Naive B cell (primary cell): ENCODE measurements at places on chromosomes 3 and 15. TPM values are rescaled to one million over a fixed set of nuclear protein-coding genes. Genes with fewer than 3 reads are reported as not detected.
A peak's percentile ranks its signal among the peaks of the same experiment; 100 is the strongest.

LRRFIP2 gene
- 7.6 TPM for polyA plus RNA-seq

NUTM1 gene
- not detected for polyA plus RNA-seq

ACAN gene
- not detected for polyA plus RNA-seq

DNA sequence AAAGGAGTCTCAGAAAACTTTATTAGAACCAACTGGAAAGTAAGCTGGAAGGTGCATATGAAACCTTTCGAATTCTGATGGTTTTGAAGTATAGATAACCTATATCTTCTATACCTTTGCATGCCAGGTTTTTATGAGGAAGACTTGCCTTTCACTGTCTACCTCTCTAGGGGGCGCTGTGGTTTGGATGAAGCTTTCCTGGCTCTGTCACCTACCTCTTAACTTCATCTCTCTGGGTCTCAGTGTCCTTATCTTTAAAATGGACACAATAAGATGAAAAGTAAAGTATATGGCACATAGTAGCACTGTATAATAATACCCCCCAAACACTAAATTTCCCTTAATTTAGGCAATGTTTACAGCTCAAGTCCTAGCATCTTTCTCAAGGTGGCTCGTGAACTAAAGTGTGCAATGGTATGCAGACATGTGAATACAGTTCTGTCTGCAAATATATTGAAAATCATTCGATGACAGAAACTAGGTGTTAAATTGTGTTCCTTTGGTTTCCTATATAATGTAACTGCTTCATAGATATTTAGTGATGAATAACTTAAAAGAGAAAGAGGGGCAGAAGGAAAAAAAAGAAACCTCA is 314.3 kb downstream of the CHST2 start:
- peak overlapping the region; percentile 43 for H3K27ac ChIP-seq
- peaks cover 48% of the 10 kb centered on the region for H3K4me1 ChIP-seq
- peaks cover 6% of the 10 kb centered on the region for H3K36me3 ChIP-seq
- DNase-seq = peak; percentile 23
- no peak overlapping the region for H3K4me3 ChIP-seq
- H3K27me3 ChIP-seq = no peaks in the 10 kb centered on the region

GRCh38 chr15:63276342-63277037 is 915 bp upstream of the APH1B start:
- H3K27ac ChIP-seq = peak overlapping the region; percentile 66
- no peak for DNase-seq
- H3K36me3 ChIP-seq = no peaks in the 10 kb centered on the region
- H3K4me1 ChIP-seq = peaks cover 21% of the 10 kb centered on the region

- H3K4me3 ChIP-seq = no peak overlapping the region
- no peaks in the 10 kb centered on the region for H3K27me3 ChIP-seq
- no peaks in the 10 kb centered on the region for H3K4me1 ChIP-seq
These were observed 43.9 kb downstream of the TLE3 start for GRCh38 chr15:70053716-70054229.

DNA sequence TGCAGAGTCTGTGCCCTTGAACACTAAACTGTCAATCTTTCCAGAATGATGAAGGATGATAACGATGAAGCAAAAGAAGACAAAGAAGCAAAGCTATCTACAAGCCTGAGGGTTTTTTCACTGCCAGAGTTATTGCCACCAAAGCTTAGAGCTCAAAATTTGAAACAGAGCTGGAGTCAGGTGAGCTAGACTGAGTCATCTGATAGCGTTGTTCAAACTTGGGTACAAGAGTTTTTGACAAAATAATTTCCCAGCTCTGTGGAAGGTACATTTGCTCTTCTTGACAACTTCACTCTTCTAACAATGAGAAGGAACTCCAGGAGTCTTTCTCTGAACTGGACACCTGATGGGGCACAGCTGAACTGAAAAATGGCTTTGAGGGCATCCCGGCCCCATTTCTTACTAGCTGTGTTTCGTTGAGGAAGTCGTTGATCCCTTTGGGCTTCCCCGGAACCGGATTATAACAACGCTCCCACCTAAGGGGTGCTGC is 715 bp downstream of the MCCC1 start:
- H3K4me3 ChIP-seq = peak overlapping the region; percentile 97
- peak overlapping the region; percentile 96 for H3K27ac ChIP-seq
- no peak for DNase-seq
- H3K36me3 ChIP-seq = peaks cover under 1% of the 10 kb centered on the region
- peaks cover 27% of the 10 kb centered on the region for H3K4me1 ChIP-seq

DNA sequence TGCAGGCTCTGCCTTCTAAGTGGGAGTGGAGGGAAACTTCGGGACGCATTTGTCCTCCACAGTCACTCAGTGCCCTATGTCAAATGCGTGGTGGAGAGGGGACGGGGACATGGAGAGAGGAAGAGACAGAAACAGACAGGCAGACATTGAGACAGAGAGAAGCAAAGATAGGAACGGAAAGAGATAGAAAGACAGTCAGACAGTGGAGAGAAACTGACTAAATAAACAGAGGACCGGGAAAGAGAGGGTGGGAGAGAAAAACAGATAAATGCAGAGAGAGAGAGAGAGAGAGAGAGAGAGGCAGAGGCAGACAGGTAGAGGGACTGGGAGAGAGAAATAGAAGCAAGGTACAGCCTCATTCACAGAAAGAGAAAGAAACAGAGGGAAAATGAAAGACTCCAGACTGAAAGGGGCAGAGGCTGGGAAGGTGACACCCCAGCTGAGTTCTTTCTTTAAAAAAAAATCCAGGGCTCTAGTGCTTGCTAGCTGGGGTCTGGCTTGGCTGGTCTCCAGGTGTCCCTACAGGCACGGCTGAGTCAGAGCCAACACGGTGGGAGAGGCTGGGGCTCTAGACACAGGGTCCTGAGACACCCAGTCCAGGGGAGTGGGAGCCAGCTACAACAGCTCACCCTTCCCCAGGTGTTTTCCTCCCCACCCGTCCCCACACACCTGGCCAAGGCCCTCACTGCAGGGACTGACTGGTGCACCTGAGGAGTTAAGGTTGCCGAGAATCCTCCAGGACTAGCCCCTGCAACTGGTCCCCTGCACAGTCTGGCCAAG is 506.1 kb upstream of the PROK2 start:
- H3K4me3 ChIP-seq = no peak overlapping the region
- no peaks in the 10 kb centered on the region for H3K36me3 ChIP-seq
- H3K27me3 ChIP-seq = peaks cover 11% of the 10 kb centered on the region
- peaks cover 34% of the 10 kb centered on the region for H3K4me1 ChIP-seq
- no peak for DNase-seq
- H3K27ac ChIP-seq = no peak overlapping the region

GRCh38 chr15:81097116-81097889 is 36.8 kb upstream of the CFAP161 start:
- no peaks in the 10 kb centered on the region for H3K4me1 ChIP-seq
- H3K36me3 ChIP-seq = no peaks in the 10 kb centered on the region
- H3K27ac ChIP-seq = no peak overlapping the region
- no peak for DNase-seq
- peaks cover 53% of the 10 kb centered on the region for H3K27me3 ChIP-seq
- no peak overlapping the region for H3K4me3 ChIP-seq

DNA sequence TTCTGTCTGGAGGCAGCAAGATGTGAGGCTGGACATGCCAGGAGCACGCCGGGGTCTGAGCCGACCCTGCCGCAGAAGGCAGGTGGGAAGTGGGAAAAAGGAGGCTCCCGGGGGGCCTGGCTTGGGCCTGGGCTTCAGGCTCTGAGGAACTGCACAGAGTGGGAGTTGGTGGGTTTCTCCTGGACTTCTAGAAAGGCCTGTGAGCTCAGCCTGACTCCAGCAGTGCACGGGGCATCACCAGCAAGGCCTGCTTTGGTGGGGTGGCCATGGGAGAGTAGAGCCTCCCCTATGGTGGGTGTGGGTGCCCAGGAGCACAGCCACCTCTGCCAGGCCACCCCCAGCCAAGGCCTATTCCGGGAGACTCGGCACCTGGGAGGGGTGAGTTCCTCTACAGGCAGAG is 18.1 kb upstream of the SLC41A3 start:
- no peak for DNase-seq
- no peaks in the 10 kb centered on the region for H3K36me3 ChIP-seq
- H3K4me1 ChIP-seq = no peaks in the 10 kb centered on the region
- no peak overlapping the region for H3K27ac ChIP-seq

DNA sequence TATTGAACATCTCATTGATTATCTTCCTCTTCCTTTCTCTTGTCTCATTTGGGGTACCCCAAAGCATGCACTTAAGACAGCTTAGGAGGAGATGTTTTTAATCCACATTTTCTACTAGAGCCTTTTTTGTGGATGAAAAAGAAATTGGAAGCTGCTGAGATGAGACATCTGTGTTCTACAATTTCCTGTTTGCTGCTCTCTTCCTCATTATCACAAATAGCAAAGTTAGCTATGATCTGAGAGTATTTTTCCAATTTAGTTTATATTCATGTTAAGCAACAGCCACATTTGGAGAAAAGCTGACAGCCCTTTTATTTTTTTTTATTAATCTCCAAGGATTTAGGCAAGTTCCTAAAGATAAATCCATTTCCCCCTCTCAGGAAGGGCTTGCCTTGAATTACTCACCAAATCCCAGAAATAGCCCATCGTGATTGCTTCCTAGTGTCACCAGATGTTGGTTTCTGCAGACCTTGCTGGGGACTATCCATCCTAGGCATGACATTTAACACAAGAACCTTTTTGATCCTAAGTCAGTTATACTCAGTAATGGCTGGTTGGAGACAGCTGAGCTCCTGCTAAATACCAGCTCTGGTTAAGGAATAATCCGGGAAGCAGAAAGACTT is 70.8 kb upstream of the FILIP1L start:
- peaks cover 12% of the 10 kb centered on the region for H3K36me3 ChIP-seq
- H3K27me3 ChIP-seq = no peaks in the 10 kb centered on the region
- no peak overlapping the region for H3K4me3 ChIP-seq
- no peak for DNase-seq

GRCh38 chr3:13022348-13023234 is 50.6 kb downstream of the IQSEC1 start:
- peak overlapping the region; percentile 100 for H3K4me3 ChIP-seq
- peak; percentile 61 for DNase-seq
- no peaks in the 10 kb centered on the region for H3K27me3 ChIP-seq

GRCh38 chr15:94930960-94931359 is 699.6 kb downstream of the MCTP2 start:
- H3K27ac ChIP-seq = no peak overlapping the region
- no peak overlapping the region for H3K4me3 ChIP-seq
- H3K27me3 ChIP-seq = no peaks in the 10 kb centered on the region
- no peaks in the 10 kb centered on the region for H3K4me1 ChIP-seq
- no peaks in the 10 kb centered on the region for H3K36me3 ChIP-seq
- no peak for DNase-seq

DNA sequence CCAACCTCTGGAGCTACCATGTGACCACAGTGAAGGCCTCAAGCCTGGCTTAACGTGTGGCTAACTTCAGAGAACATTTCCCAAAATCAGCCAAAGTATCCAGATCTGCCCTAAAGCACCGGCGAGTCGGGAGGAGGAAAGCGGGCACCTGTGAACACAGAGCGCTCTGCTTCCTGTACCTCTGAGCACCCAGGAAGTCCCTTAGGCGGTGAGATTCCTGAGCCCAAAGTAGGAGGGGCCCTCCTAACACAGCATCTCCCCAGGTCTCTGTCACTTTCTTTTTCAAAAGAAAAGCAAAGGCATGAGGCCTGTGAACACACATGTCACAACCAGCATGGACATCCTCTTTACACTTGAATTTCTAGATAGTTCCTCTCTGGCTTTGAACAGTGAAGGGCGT is 944 bp upstream of the EIF4E3 start:
- H3K27me3 ChIP-seq = peaks cover 8% of the 10 kb centered on the region
- no peak for DNase-seq
- H3K36me3 ChIP-seq = no peaks in the 10 kb centered on the region
- H3K4me1 ChIP-seq = peaks cover 43% of the 10 kb centered on the region

DNA sequence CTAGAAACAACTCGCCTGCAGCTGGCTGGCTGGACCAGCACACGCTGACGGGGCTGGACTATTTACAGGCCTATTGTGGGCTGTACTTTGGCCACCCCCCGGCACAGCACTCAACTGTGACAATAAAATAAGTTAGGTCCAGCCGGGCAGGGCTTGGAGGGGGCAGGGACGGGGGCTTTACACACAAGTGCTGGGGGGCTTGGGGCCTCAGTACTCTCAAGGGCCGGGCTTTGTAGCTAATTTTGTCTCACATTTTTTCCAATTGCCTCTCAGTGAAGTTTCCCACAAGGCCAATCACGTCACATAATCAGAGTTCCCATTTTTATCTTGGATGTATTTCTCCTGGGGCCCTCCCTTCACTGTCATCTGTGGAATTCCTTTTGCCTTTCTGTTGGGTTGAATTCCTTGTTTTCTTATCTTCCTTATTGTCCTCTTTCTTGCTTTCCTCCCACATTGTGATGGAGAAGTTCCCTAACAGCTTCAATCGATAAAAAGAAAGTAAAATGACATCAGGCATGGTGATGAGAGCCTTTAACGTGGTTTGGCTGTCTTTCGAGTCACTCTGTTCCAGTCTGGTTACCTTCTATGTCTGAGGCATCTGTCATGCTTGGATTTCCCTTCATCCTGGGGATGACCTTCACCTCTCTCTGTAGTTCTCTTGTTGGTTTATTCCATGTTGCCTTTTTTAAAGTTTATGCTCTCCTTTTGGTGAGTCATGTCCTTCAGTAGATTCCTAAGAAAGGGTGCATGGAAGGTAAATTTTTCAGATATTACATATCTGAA is 44.1 kb upstream of the CMTM7 start:
- H3K36me3 ChIP-seq = no peaks in the 10 kb centered on the region
- no peak overlapping the region for H3K4me3 ChIP-seq
- H3K27ac ChIP-seq = peak overlapping the region; percentile 22
- no peak for DNase-seq
- H3K4me1 ChIP-seq = no peaks in the 10 kb centered on the region

DNA sequence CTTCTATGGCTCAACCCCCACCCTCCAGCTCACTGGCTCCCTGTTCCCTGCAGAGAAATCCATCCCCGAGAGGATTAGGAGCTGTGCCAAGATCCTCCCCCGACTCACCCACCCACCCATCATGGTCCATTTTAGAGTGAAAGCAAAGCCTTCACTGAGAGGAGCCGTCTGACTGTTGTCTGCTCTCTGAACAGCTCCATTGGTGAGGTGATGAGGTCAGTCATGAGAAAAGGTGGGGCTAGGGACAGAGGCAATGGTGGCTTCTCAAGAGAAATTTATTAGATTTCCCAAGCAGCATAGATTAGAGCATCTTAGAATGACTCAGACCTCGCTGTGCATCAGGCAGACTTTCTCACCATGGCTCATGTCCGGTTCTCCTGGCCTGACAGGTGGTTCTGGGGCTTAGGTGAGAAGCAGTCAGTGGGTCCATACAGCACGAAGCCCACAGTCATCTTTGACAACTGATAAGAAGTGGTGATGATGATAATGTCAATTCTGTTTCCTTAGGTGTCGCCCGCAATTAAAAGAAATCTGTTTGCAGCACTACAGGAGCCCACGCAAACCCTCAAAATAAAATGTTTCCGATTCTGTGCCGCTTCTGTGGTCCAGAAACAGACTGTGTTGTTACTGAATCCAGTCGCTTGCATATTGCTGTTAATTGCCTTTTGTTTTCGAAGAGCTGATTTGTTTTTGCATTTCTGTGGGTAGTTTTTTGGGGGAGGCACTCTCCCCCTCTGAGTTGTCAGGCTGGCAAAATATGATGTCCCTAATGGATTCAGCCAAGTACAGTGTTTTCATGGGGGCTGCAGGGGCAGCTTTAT is 24.8 kb upstream of the RHO start:
- H3K4me1 ChIP-seq = no peaks in the 10 kb centered on the region
- peaks cover 10% of the 10 kb centered on the region for H3K36me3 ChIP-seq
- no peak for DNase-seq
- no peak overlapping the region for H3K4me3 ChIP-seq
- H3K27me3 ChIP-seq = no peaks in the 10 kb centered on the region
